LoVo (cell line): ENCODE measurements at places on chromosomes 1 and 21.

DNA sequence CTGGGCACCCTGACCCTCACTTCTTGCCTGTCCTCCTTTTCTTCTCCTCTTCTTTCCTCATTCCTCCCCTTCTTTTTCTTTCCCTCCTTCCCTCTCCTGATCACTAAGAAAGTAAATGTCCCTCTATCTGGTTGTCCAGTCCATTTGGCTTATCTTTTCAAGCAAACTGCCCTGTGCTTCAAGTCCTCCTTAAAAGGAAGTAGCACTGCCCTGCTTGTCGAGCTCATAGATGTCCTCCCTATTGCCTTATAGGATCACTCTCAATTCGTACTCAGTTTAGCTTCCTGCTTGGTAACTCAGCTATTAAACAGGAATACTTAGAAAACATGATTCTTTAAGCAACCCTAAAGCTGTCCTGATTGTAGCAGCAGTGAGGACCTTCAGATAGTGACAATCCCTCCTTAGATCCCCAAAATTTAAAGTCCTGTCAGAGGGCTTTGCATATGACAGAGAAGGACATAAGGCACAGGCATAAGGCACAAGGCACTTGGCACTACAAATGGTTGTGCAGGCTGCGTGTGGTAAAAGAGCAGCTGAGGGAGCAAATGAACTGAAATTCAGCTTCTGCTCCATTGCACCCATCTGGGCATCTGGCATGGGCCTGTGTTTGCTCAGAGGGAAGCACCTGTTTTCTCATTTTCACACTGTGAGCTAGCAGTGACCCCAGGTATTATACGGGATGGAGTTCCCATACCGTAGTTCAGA lies 26.1 kb upstream of the SLAMF6 start:
- no peak for DNase-seq

DNA sequence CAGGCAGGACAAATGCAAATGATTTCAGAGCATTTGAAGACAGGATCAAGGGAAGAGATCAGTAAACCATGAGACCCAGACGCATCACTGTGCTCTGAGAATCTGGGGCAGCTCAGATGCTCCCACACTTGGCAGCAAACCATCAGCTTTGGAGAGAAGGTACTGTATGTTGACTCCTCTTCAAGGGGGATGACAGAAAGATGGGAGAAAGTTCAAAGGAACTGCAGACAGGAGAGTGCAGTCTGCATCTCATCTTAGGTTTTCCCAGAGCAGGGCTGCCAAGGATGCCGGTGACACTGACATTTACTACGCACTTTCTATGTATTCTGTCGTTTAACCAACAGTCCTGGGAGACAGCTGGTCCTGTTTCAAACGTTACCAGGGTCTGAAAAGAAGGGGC lies 35.8 kb downstream of the OLFML2B start:
- DNase-seq, result no peak

DNA sequence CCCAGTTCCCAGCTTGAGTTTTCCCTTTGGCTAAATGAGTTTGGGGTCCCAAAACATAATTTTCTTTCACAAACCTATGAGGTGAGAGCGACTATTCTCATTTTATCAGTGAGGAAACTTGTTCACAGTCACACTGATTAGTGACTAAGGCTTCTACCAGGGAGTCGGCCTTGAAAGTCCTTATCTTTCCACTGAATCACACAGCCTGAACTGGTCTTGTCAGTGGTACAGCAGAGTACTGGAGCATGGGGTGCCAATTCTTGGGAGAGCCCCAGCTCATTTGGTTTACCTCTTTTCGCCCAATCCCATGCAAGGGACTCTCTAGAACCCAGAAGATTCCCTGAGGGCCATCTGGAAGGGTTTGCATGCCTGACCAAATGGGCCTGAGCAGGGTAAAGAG lies 16.9 kb downstream of the HSD3B2 start:
- DNase-seq, result no peak

GRCh38 chr1:2530513-2531361 lies 674 bp upstream of the HES5 start:
- DNase-seq, result no peak
